ENCODE measurements at places on chromosomes 3 and 15.

- DNase-seq = no peak
These were observed 770.9 kb downstream of the TBL1XR1 start for GRCh38 chr3:176426371-176426770.

GRCh38 chr3:61182662-61183061, 68.6 kb downstream of the FHIT start:
- no peak for DNase-seq

GRCh38 chr15:85988741-85989140, 90.9 kb upstream of the AGBL1 start:
- no peak for DNase-seq

DNA sequence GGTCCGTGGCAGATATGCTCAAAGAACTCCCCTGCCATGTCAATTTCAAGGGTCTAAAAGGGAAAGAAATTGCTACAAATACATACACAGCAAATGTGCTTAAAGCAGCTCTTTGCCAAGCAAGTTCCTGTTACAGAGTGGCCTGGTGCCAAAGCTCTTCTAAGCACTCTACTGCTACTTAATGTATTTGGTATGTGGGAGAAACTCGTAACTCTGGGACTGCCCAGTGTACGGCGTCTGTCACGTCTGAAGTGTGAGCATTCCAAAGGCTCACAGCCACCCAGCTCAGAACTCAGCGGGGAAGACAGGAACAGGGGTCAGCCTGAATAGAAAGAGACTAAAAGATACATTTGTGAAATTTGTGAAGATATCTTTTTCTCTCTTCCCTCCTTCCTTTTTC, 54.6 kb downstream of the RBMS3 start:
- DNase-seq = no peak

GRCh38 chr15:39239562-39239961, 341.3 kb upstream of the THBS1 start:
- no peak for DNase-seq

DNA sequence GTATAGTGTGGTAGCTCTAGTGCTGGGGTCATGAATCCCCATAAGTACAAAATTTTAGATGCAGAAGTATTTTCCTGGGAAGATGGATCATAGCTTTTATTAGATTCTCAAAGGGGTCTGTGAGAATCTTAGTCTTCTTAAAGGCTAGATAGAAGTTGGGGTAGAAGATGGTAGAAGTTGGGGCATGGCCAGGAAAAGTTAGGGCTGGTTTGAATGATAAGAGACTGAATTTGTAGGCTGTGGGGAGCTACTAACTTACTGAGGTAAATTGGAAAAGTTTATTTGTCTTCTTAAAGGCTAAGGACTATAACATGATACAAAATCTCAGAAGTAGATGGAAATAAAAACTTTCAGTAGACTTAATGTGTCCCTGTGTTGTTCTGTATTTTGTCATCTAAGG, 1.6 kb upstream of the UBE2Q2 start:
- no peak for DNase-seq

Measured in stimulated activated naive CD4-positive, alpha-beta T cell treated with Interleukin-2 at 50 U/mL for 16 hours (primary cell).